NCI-H460 (cell line): ENCODE measurements at places on chromosomes 2 and 18. TPM values are rescaled to one million over a fixed set of nuclear protein-coding genes. Genes with fewer than 3 reads are reported as not detected.

PSMA8 gene
- not detected in 2 replicates for total RNA-seq

IL37 gene
- 0.75 TPM in 1 of 2 replicates, not detected in the other for total RNA-seq

DNA sequence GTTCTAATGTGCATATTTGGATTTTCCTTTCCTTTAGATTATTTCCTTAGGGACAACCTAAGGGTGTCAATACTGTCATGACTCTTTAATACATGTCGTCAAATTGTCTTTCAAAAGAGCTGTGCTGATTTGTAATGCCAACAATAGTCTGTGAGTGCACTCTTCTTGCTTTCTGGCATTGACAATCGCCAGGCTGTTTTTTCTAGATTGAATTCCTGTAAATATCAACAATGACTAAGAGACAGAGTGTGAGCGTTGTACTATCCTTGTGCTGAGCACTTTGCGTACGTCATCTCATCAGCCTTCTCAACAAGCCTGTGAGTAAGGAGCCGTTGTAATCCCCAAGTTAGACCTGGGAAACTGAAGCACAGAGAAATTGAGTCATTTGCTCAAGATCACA is 96.0 kb downstream of the ACOXL start:
- peak; percentile 22 for DNase-seq

DNA sequence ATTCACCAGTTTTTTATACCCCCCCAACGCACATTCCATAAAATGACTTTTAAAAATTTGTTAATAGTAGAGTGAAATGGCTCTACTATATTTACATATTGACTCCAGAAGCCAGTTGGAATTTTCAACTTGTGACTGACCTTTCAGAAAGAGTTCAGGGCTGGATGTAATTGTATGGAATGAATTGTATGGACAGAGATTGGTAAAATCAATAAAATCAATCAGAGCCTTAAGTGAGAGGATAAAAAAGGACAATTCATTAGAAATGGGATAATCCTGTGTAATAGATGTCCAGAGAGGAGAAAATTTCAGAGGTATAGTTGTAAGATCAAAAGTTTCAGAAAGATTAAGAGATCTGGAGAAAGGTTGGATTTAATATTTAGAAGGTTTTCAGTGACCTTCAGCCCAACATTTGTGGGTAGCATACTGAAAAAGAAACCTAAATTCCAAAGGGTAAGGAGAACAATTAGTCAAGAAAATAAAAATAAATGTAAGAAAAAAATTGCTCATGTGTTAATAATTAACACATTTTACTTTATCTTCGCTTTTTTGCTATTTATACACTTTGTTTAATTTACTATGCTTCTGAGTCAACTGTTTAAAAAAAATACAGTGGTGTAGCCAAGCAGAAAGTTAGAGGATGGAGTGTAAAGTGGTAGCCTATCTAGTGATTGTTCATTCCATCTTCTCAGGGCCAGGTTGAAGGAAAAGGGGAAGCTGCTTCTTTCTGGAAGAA is 385.4 kb upstream of the TMEFF2 start:
- DNase-seq = no peak

- DNase-seq = no peak
Observed at GRCh38 chr2:171909266-171909665, 13.0 kb upstream of the HAT1 start.

DNA sequence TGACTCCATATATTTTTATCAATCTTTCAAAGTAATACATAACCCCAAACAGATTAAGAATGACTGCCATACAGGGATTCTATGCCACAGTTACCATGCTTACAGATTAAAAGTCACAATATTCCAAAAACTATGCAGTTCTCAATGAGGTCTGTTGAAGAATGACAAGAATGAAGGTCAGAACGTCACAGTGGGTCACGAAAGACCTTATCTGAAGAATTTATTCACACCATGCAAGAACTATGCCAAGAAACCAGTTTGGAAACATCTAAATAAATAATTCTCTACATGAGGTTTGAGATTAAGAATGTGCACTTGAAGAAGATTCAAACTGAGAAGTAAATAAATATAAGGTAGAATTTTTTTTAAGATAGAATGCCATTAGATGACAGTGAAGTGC is 253.3 kb downstream of the EXOC6B start:
- DNase-seq = no peak

- DNase-seq = no peak
Observed at GRCh38 chr2:36147670-36148390, 207.7 kb upstream of the CRIM1 start.

GRCh38 chr2:229861431-229861830 is 60.4 kb downstream of the TRIP12 start:
- DNase-seq = no peak

DNA sequence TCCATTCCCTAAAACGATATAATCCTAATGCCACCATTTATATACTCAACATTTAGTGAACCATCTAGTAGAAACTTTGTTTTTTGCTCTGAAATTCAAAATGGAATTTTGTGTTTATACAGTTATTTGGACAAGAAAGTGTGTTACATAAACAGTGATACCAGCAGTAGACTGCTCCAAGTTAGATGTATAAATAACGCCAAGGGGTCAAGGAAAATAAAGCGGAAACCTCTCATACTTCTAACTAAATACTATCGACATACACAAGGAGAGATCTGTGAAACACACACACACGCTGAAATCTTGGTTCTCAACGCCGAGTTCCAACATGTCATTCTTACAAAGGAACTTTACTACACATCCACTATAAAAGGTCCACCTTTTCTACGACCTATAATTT is 1.2 kb downstream of the TXNL1 start:
- DNase-seq = no peak
